Head of caudate nucleus (tissue), 42 donors: ENCODE measurements at places on chromosomes 1 and 21.

DNA sequence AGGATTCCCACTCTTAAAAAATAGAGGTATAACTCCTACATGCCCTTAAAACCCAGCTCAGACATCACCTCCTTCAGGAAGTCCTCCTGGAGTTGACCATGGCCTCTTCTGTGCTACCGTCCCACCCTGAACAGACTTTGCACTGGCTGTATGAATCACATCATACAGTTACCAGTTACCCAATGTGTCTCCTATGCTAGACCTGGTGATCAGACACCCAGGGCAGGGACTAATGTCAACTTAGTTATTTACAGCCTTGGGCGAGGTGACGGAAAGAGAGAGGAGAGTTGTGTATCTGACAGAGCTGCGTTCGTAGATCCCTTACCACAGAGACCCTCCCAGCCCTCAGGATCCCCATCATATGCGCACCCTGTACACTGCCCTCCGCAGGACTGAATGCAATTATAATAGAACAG, 72.7 kb downstream of the SLC66A1 start:
- DNase-seq = no peak

GRCh38 chr1:23867542-23867894, 572 bp downstream of the FUCA1 start:
- no peak for DNase-seq

GRCh38 chr1:91803123-91803522, 82.8 kb downstream of the TGFBR3 start:
- DNase-seq = no peak

GRCh38 chr1:193543259-193543658, 356.8 kb upstream of the B3GALT2 start:
- no peak for DNase-seq

DNA sequence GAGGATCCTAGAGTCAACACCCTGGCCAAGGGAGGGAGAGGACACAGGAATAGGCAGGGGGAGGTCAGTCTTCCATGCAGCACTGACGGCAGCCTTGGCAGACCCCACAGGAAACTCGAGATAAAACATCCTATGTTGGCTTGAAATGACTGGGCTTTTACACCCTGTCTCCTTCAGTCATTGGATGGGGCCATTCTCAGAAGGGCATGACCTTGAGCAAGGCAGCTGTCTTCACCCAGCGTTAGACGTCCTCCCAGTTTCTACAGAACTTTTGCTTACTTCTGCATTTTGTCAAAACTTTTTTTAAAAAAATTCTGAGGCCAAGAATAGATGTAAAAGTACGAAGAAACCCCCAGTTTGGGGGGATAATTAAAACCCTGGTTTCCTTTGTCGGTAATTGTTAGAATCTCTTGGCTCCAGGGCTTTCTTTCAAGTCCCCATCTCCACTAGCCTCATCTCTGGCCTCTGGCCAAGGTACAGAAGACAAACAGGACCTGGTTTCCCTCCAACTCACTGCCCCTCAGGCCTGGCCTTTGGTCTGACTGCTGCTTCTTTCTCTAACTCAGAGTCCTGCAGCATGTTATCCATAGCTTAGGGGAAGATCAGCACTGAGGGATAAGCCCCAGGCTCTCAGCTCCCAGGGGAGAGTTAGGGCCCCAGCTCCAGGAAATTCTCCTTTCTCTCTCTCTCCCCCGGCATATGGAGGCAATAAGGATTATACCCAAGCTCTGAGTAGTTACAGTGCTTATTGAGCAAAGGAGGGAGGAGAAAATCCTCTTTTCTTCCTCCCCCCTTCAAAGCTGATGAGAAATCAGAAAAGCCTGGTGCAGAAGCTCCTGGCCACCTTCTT, 51.6 kb upstream of the KCND3 start:
- no peak for DNase-seq
